ELR (cell line): ENCODE measurements at places on chromosomes 6 and 20.
A peak's percentile ranks its signal among the peaks of the same experiment; 100 is the strongest.

GRCh38 chr6:71886184-71887005, at the start of gene RIMS1:
Gene RIMS1 (plus strand): TSS chr6:71886550. CDS start chr6:71887024, 474 bp downstream.
- peak; percentile 2 for DNase-seq

DNA sequence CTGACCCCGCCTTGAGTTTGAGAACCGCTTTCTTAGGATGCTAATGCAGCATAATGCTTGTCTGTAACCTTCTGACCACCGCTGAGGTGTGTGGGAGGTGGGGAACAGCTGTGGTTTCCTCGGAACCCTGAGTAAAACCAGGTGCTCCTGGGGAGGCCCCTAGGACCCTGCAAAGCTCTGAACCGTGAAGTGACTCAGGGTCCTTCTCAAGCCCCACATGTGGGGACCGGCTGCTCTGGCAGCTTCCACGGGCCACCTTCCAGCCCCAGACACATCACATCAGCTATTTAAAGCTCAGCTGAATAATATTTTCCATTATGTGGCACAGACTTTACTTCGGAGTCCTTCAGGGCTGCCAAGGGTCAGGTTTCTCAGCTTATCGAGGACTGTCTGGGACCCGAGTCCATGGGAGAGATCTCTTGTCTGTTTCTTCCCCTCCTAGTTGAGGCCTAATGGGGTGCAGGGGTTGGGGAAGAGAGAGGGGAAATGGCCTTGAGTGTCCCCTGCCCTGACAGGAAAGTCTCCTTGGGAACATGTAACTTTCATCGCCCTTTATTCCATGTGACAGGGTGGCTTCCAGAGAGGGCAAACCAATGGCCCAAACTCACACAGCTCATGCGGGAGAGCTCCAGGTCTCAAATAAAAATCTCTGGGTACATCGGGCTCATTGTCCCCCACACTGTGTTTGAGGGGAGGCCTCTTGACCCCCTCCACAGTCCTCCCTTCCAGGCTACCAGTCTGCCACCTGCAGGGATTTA, 186.1 kb upstream of the SLC24A3 start:
- DNase-seq, result no peak

DNA sequence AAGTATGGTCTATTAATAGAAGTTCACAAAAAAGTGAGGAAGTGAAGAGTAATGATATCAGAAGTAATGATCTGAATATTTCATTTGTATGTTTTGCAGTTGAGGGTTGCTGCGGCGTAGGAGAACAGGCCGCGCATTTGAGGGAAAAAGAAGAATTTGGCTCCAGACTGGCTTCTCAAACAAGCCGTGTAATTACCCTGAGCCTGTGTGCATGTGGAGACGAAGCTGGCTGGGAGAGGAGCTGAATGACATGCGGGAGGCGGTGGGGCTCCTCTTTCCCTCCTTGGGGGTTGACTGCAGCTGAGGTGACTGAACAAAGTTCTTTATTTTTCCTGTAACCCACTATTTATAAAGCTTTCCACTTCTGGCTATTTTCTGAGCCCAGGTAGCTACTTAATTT, 115.5 kb upstream of the AFDN start:
- no peak for DNase-seq

DNA sequence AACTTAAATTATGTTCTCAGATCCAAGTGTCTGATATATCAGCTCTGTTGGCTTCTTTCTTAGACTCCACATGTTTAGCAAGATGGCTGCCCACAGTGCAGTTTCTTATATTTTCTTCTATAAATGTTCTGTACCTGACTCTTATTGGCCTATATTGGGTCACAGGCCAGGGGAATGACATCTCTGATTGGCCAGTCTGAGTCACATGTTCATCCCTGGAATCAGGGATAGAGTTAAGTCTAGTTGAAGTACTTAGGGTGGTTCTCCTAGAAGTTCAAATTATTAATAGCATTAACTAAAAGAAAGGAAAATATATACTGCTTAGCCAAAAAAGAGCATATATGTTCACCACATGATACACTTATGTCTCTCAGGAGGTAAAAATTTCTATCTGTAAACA, 105.3 kb upstream of the SLC22A16 start:
- peak; percentile 22 for DNase-seq

DNA sequence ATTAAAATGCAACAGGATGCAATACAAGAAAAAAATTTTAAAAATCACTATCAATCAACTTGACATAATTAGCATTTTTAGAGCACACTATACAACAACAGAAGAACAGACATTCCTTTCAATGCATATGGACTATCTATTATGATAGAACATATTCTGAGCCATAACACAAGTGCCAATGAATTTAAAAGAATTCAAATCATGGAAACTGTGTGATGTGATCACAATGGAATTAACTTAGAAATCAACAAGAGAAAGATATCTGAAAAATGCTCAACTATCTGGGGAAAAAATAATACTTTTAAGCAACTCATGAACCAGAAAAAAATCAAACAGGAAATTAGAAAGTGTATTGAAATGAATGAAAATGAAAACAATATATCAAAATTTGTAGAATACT, 106.3 kb downstream of the ADTRP start:
- DNase-seq, result no peak

GRCh38 chr20:4190792-4191519, 175.6 kb upstream of the RNF24 start:
- DNase-seq, result no peak

DNA sequence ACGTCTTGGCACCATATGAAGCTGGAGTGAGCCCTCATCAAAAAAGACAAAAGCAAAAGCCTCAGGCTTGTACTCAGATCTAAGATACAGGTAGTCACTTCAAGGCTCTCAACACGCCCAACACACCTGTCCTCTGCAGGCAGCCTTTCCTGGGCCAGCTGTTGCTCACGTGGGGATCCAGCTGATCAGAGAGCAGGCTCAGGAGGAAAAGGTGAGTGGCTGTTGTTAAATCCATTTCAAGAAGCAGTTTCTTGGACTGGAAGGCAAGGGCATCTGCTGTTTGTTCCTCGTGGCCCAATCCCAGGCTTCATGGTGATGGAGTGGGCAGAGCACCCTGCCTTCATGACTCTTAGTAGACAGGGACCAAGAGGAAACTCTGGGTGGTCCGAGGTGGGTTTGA, 39.6 kb downstream of the ELMO2 start:
- DNase-seq, result no peak

- DNase-seq, result peak; percentile 1
Measured at GRCh38 chr6:51292659-51293058, 474.0 kb downstream of the TFAP2B start.

- DNase-seq, result no peak
Measured at GRCh38 chr6:41657131-41658094, 19.1 kb downstream of the MDFI start.

DNA sequence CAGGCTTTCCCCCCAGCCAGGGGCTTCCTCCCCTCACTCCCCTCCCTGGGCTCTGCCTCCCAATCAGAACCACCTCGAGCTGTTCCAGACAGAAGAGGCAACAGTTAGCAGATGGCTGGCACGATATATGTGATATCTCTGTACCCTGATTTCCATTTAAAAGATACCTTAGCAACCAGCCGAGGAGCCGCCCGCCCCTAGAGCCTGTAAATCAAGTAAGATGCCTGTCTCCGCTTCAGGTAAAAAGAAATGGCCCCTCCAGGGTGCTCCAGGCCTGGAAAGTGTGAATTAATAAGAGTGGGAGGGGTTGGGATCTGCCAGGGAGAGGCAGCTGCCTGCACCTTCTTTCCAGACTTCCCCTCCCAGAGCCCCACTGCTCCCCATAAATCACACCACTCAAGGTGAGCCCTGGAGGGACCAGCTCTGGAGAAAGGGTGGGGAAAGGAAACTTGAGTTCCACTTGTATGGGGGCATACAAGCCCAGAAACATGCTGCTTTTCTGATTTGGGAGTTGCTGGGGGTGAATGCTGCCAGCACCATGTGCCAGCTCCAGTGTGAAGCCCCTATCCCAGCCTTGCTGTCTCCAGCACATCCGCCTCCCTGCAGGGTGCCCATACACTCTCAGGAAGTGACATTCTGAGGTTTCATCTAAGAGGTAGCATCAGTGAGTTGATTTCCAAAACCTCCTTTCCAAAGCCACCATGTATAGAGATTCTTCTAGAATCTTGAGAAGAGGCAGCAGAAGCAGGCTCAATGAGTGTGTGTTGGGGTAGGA, 148.0 kb downstream of the LRFN2 start:
- DNase-seq, result no peak

- no peak for DNase-seq
Measured at GRCh38 chr6:107546691-107547450, 57.0 kb downstream of the SOBP start.

- DNase-seq, result no peak
Measured at GRCh38 chr20:23835716-23836115, 9.2 kb upstream of the CST2 start.

DNA sequence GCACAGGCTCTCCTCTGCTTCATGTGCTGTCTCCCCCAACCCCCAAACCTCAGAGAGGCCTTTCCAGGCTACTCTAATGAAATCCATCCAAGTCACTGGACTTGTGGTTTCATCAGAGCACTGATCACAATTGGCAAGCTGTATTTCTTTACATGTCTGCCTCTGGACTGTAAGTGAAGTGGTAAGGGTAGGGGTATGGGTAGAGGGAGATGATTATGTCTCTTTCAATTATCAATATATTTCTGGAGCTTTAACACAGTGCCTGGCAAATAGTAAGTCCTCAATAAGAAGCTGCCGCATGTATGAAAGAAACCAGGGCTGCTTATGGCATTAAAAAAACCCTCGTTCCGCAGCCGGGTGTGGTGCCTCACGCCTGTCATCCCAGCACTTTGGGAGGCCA, 5.4 kb downstream of the TRERF1 start:
- DNase-seq, result no peak
